Stimulated activated CD8-positive, alpha-beta memory T cell treated with anti-CD3 and anti-CD28 coated beads, Interleukin-2, amount 100 ng/mL, for 1 hour (primary cell): ENCODE measurements at places on chromosomes 4 and X.

DNA sequence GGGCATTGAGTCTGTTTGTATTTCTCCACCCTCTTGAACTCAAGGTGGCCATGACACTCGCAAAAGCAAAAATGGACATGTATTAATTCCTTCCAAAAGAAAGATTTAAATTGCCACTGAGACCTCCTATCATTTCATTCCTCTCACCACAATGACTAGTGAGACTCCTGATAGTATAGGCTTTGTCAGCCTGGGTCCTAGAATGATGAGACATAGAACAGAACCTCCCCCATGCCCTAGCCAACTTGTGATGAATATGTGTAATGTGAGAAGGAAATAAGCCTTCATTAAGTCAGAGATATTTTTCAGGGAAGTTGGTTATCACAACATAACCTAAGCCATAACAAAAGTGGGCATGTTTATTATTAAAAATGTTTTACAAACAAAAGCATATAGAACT is 62.5 kb downstream of the ASB9 start:
- no peak for DNase-seq

DNA sequence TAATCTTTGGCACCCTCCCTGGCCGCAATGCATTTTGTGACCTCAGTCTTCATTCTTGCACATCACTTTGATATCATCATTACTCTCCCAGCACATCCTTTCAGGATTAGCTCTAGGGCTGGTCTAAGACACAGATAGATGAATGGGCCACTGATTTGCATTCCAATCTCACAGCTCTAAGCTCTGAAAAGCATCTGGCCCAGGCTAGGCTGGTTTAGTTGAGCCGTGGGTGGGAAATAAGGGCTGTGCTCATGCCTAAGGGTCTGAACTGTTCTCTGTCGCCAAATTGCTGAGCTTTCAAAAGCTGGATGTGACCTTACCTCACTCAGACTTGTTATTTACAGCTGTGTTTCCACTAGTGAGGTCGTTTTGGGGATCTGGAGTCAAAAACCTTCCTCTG is 30.0 kb upstream of the SLC9A7 start:
- no peak for DNase-seq

- no peak for DNase-seq
These were observed 129.8 kb upstream of the MAGEB2 start for GRCh38 chrX:30085571-30085970.

GRCh38 chrX:29746326-29746725 is 469.0 kb upstream of the MAGEB2 start:
- no peak for DNase-seq

- DNase-seq, result no peak
These were observed 279.0 kb upstream of the GK2 start for GRCh38 chr4:79687006-79687405.

DNA sequence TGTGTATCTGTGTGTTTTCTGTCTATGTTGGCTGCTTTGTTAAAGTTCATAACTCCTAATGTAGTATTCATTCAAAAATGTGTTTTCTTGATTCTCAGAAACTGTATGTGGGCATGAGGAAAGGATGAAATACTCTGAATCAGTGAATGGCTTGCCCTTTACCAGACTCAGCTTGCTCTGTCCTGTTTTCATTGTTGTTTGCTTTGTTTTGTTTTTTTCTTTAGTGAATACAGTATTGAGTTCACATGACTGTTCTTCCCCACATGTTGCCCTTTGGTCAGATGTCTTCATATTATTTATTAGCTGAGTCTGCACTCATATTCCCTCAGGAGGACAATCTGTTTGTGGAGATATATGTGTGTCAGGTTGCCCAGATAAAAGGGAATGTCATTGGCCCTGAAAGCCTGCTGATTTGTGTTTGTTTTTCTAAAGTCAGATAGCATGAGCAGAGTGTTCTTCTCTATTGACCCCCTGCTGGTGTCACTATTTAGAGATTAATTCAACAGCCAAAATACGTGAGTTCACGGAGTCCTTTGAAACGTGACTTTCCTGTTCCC is 1184.4 kb downstream of the RPA4 start:
- DNase-seq, result no peak

GRCh38 chrX:39174772-39175417 is 373.6 kb downstream of the MID1IP1 start:
- no peak for DNase-seq
